A375 (cell line): ENCODE measurements at places on chromosomes 5 and 9. TPM values are rescaled to one million over a fixed set of nuclear protein-coding genes. Genes with fewer than 3 reads are reported as not detected.

BSPRY gene
- total RNA-seq, result not detected in 2 replicates

GDA gene
- total RNA-seq, result 17.6 and 19.4 TPM in 2 replicates

SPATA6L gene
- 2.1 and 2.3 TPM in 2 replicates for total RNA-seq

DEPDC1B gene
- total RNA-seq, result 26.9 and 31.8 TPM in 2 replicates

C9 gene
- total RNA-seq, result not detected in 2 replicates

TAF1L gene
- total RNA-seq, result 0.04 TPM in 1 of 2 replicates, not detected in the other

DBH gene
- total RNA-seq, result not detected in 2 replicates

MARVELD2 gene
- total RNA-seq, result 0.08 and 0.13 TPM in 2 replicates

IFNE gene
- total RNA-seq, result 0.19 and 0.29 TPM in 2 replicates

NUTM2G gene
- not detected in 2 replicates for total RNA-seq

GPRIN1 gene
- total RNA-seq, result 10.1 and 11.0 TPM in 2 replicates

MRRF gene
- total RNA-seq, result 38.7 and 43.7 TPM in 2 replicates

TAF11L10 gene
- not detected in 2 replicates for total RNA-seq

PDLIM4 gene
- total RNA-seq, result 78.5 and 84.1 TPM in 2 replicates
